ENCODE measurements at places on chromosomes 5 and 9.

DNA sequence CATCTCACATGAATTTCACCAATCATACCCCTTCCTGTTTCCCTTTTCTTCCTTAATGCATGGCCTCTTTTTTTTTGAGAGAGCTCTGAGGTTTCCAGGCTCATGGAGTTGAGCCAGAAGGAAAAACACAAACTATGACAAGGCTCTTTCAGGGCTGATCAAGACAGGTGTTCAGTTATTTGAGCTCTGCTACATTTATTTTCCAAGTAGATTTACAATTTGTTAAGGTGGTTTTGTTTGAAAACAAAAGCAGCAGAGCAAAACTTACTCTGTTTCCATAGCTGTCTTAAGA, 62.4 kb upstream of the IL7R start:
- no peak for DNase-seq

- DNase-seq, result no peak
Observed at GRCh38 chr9:137531099-137531765, 19.0 kb downstream of the PNPLA7 start.

DNA sequence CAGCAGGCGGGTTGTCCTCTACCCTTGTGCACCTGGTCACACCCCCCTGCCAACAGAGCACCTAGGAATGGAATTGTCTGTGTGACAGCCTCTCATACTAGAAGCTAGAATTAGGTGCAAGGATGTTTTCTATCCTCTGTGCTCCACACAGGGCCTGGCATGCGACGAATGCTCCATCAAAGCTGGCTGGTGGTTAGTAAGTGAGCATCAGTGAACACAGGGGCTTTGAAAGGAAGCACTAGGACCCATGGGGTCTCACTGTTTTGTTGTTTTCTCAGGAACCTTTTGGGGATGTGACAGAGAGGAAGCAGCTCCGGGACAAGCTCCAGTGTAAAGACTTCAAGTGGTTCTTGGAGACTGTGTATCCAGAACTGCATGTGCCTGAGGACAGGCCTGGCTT, 32.3 kb downstream of the GALNT12 start:
- no peak for DNase-seq

- no peak for DNase-seq
Observed at GRCh38 chr9:136943291-136944211, 987 bp downstream of the FBXW5 start.

GRCh38 chr9:128335161-128335560, 5.2 kb upstream of the SLC27A4 start:
- no peak for DNase-seq

DNA sequence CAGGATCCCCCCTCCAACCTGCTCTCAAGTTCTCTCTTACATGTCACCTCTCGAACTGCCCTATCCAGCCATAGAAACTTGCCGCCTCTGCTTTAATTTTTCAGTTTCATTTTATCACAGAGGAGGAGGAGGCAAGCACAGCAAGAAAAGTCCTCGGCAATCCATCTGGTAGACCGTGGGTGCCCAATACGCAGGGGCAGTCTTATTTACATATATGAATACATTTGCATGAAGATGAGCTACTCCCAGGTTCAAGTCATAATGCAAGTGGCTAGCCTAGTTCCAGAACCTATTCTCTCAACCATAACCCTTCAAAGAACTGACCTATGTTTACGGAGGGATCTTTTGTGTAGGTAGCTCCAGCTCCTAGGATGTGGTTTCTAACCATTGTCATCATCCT, 223.2 kb upstream of the PANK3 start:
- DNase-seq, result no peak

GRCh38 chr5:51806677-51807076, 423.4 kb downstream of the ISL1 start:
- no peak for DNase-seq

DNA sequence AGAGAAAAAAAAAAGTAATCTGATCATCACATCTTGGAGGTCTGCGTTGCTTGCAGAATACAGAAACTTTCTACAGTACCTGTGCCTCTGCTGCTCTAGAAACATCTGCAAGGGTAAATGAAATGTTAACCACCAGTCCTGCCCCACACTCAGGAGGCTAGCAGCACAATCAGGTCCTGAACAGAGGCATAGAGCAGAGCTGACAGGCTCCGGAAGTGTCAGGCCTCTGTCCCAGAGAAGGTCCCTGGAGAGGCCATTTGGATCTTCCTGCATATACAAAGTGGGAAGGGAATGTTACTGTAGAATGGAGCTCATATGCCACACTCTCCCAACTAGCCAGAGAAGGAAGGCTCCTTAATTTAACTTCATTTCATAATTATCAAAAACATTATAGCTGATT, 7.2 kb downstream of the NRG2 start:
- no peak for DNase-seq

DNA sequence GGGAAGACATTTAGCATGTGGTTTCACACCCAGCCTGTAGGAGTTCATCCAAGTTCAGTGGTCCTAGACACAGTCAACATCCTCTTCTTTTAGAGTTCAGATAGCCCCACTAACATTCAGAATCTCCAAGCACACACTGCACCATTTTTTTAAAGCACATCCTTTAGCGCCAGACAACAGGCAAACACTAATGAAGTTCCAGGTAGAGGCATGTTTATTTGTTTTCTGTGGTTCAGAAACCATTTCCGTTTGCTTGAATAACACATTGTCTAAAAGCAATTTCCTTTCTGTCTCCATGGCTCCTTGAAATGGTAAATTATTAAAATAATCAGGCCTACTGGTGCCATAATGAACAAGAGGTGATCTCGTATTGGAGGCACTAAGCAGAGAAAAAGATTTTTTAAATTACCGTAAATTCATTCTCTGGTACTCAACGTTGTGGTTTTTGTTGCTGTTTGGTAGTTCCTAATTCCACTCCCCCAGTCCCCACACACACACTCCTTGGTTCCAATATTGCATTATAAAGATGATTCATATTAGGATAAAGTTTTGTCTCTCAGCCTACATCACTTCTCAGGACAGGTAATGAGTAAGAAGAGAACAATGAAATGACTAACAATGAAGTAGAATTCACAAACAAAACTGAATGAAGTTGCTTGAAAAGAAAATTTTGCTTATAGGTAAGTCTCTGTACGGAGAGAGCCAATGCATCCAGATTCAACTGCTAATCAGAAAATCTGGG, 153.1 kb downstream of the PCSK1 start:
- DNase-seq, result no peak

- DNase-seq, result no peak
Observed at GRCh38 chr5:92513067-92513466, 1068.0 kb downstream of the NR2F1-AS1 start.

GRCh38 chr5:135126688-135127438, 92.8 kb upstream of the PITX1 start:
- no peak for DNase-seq
